Caco-2 (cell line): ENCODE measurements at places on chromosomes 4 and X.

DNA sequence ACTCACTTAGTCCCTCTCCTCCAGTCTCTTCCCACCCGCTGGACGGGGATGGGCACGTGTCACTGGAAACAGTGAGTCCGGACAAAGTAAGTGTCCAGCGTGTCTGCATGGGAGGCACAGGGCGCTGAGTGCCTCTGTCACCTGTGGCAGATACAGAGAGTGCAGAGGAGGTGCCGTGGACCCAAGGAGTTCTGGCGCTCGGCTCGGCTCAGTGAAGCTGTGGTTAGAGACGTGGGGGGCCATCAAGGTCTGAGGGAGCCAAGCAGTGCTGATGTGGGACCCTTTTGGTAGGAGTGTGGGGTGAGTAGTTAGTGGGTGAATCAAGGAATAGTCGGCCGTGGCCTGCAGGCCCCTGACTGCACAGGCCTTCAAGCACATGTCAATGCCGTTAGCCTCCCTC, 40.1 kb upstream of the MSANTD1 start:
- DNase-seq: peak; percentile 18

DNA sequence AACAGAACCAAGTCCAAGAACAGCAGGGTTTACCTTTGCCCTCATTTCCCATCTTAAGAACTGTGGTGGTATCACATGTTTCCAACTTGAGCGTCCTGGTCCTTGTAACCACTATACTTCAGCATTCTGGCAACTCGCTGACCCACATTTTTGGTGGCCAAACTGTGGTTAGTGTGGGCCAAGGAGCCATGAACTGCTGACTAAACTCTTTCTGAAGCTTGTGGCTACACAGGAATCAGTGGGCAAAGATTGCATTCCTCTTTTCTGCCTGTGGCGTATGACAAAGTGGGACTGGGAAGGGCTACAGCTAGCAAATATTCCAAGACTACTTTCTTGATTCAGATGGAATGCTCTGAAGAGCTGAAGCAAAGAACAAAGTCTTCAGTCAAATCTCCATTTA, 106.3 kb upstream of the MID1 start:
- no peak for DNase-seq

DNA sequence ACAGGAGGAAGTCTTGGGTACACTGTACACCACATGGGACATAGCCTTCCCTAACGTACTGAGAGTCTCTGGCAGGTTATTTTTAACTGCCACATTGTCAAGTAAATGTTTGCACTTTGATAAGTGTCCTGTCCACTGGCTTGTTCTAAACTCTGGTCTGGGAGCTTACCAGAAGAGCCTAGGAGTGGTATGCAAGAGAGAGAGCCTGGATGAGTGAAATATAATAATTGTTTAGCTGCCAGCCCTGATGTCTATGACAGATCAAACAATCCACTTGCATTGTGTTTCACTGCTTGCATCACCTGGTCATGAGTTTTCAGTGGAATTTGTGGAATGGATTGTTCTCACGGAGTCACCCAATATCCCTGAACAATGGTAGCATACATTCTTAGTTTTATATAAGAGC, 91.6 kb downstream of the SHROOM3 start:
- peak; percentile 59 for DNase-seq

DNA sequence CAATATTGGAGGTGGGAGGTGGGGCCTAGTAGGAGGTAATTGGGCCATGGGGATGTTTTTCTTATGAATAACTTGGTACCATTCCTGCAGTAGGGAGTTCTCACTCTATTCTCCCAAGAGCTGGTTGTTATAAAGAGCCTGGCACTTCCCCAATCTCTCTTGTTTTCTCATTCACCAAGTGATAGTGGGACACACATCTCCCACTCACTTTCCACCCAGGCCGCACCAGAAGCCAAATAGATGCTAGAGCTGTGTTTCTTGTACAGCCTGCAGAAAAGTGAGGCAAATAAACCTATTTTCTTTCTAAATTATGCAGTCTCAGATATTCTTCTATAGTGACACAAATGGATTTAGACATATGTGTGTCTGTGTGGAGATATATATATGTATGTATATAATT, 117.6 kb downstream of the ANKRD50 start:
- DNase-seq: no peak

- DNase-seq: no peak
Measured at GRCh38 chr4:98568941-98569663, 89.3 kb downstream of the TSPAN5 start.

- DNase-seq: no peak
Measured at GRCh38 chr4:154231806-154232478, 259.7 kb downstream of the DCHS2 start.

- no peak for DNase-seq
Measured at GRCh38 chr4:101031971-101032370, 315.4 kb downstream of the PPP3CA start.

- no peak for DNase-seq
Measured at GRCh38 chrX:47179221-47179927, 14.3 kb upstream of the UBA1 start.
